ENCODE measurements at places on chromosomes 5 and 9.

GRCh38 chr5:132750471-132751230, 3.4 kb downstream of the CCNI2 start:
- no peak for DNase-seq

- no peak for DNase-seq
Measured at GRCh38 chr5:72779520-72779919, 36.9 kb upstream of the TNPO1 start.

DNA sequence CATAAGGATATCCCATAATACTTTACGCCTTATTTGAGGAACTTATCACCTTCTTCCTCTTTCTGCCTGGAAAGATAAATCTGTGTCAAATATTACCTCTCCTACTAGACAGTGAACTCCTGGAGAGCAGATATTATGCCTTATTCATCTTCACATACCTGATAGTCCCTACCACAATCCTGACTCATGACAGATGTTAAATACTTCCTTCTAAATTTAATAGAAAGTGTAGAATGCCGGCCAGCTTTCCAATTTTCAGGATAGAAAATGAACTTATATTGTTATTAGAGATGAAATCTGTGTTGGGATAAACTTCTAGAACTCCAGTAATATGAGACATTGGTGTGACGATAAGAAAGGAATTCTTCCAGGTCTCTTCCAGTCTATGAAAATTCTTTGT, 89.0 kb downstream of the GCNT4 start:
- no peak for DNase-seq

GRCh38 chr5:132471151-132471907, 19.2 kb downstream of the IRF1 start:
- DNase-seq, result no peak

- DNase-seq, result no peak
Measured at GRCh38 chr5:129112295-129112694, 17.7 kb downstream of the ISOC1 start.

DNA sequence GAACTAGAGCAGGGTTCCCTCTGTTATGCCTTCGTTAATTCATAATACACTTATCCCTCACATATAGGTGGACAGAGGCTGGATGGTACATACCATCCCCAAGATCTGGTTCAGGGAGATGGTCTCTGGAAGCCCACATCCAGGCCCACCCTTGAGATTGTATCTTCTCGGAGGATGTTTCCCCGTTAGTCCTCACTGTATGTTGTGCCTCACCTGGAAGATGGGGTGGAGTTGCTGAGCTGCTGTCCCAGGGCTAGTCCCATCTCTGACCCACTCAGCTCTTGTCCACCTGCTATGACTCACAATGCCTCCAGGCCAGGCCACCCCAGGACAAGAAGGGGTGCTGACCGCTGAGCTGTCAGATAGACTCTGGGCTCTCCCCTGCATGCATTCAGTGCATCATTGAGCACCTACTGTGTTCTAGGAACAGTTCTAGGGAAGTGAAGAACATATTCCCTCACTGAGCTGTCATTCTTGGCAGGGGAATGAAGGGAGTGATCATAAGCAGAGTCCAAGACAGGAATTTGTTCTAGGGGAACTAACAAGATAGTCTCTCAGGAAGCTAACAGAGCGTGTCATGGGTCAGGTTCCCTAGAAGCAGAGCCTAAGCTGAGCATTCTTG, at the start of gene CBY3:
Gene CBY3, minus strand, starts transcription at position 255 of the 622 bp plus-strand sequence. Its CDS starts 116 bp downstream, at position 139.
- DNase-seq, result no peak

DNA sequence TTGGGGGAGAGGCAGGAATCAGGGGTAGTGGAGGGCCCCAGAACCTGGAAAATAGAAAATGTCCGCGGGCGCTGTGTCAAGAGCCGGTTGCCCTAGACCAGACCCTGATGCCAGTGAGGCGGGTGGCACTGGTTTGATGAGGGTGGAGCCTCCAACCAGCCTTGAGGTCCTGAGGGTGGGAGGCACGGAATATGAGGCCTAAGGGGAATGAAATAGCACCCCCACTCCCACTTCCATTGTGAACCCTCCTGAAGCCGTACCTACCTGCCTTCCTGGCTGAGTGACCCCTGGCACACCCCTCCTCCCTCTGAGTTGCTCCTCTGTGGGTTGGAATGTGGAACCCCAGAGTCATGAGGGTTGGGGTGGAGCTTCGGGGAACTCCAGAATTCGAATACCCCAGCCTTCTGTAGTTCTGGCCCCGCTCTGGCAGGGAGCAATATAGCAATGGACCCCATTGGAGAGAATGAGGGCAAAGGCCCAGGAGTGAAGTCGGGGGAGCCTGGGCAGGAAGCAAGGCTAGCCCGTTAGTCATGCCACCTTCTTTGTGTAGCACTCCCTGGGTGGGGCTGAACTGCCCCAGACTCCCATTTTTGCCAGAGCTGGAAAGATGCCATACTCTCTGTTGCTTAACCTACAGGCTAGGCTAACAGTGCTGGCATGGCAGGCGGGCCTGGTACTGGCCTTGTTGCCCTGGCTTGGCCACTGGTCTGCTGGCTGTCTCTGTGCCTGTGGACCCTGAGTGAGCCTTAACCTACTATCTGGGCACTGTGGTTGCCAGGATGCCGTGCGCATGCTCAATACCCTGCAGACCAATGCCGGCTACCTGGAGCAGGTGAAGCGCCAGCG, 1.0 kb downstream of the FPGS start:
- DNase-seq, result no peak

- DNase-seq, result no peak
Measured at GRCh38 chr9:122904466-122904822, 715 bp downstream of the RC3H2 start.

- DNase-seq, result no peak
Measured at GRCh38 chr5:28517691-28518090, 1479.3 kb upstream of the CDH9 start.

- DNase-seq, result no peak
Measured at GRCh38 chr5:31913808-31914207, 260.3 kb downstream of the GOLPH3 start.

DNA sequence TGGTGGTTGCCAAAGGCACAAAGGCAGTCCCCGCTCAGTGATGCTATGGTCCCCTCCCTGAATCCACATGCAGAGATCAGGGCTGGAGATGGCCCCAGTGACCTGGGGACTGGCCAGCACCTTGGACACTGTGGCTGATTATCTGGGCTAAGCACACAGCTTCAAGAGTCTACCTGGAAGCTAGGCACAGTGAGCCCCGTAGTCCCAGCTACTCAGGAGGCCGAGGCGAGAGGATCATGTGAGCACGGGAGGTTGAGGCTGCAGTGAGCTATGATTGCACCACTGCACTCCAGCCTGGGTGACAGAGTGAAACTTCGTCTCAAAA, 8.3 kb upstream of the SCGB3A1 start:
- DNase-seq, result no peak

DNA sequence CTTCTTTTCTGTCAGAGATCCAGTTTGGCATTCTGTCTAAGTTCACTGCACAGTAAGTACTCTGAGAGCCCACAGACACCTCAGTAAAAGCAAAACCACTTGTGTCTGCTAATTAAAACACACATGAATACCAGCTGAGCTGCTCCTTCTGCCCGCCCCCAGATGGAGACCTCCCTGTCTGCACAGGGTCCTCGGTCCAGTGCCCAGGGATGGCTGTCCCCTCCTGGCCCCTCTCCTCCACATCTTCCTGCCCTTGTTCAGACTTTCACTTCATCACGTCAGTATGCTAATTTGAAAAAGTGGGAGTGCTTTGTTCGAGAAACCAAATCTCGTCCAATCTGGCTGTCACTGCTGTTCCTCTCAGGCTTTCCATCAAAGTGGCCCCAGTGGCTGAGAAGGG, 43.5 kb downstream of the LIX1 start:
- DNase-seq, result no peak

- peak; percentile 27 for DNase-seq
Measured at GRCh38 chr5:112174959-112175594, 244.0 kb downstream of the EPB41L4A start.

DNA sequence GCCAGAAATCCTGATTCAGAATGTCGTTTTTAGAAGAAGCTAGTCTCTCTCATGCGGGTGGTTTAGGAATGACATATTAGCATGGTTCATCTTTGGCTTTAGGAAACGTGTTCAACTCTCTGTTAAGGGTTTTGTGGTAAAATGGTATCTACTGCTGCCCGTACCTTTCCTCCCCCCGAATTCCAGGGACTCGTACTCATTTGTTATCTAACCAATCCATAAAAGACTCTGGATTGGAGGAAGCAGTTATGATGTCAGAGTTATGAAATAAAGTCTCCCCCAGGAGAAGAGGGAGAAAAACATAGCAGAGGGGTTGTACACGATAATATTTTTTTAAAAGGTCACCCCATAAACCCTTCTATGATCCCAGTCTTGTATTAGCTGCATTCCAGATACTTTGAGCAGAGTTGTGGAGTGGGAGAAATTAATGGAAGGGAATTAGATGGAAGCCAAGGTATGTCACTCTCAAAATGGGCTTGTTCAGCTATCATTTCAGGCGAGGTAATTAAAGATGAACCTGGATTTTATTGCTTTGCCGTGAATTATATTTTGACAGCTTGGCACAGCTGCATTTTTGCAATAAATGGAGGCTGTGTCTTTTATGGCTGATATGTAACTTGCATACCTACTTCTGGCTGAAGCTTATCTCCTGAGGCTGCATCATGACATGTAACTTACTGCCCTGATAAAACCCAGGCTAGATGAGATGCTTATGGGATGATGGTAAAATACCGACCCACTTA, 31.3 kb downstream of the RAI14 start:
- DNase-seq, result no peak

DNA sequence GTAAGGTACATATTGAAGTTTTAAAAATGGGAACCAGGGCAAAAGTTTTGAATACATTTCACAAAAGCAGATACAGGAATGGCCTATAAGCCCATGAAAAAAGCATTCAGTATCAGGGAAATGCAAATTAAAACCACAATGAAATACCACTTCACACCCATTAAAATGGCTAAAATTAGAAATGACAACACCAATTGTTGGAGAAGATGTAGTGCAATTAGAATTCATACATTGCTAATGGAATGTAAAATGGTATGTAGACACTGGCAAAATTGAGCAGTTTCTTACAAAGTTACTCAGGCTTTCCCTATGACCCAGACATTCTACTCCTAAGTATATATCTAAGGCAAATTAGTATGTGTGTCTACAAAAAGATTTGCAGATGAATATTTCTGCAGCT, 34.2 kb downstream of the CDC14B start:
- no peak for DNase-seq

DNA sequence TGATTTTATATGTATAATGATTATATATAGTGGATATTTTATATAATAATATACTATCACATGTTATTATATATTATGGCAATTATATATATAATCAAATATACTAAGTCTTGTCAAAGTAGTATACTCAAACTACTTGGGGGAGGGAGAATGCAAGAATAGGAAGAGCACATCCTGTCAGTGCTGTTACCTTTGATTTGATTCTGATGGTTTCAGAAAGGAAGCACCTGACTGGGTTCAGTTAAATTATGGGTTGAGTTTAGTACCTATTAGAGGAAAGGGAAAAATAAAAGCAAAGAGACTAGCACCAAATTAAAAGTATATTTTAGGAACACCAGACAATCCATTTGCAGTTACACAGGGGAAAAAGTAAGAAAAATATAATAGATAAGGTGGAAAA, 107.6 kb downstream of the GRIA1 start:
- DNase-seq, result no peak

- no peak for DNase-seq
Measured at GRCh38 chr5:163489055-163489744, 16.2 kb upstream of the MAT2B start.

GRCh38 chr5:56247592-56247991, 14.5 kb upstream of the ANKRD55 start:
- no peak for DNase-seq

DNA sequence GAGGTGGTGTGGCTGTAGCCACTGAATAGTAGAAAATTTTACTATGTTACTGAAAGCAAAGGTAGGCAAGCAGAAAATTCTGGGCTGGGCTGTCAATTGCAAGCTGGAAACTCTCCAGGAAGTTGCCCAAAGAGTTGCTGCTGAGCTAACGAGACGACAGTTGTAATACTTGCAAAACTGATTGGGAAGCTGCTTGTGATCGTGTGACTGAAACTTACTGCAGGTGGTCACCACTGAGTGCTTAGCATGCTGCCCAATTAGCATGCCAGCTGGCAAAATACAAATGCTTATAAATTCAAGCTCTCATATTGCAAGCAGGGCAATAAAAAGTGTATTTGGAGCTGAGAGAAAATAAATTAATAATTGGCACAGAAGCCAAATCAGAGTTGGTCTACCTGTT, 758.5 kb upstream of the EDIL3 start:
- DNase-seq, result no peak

DNA sequence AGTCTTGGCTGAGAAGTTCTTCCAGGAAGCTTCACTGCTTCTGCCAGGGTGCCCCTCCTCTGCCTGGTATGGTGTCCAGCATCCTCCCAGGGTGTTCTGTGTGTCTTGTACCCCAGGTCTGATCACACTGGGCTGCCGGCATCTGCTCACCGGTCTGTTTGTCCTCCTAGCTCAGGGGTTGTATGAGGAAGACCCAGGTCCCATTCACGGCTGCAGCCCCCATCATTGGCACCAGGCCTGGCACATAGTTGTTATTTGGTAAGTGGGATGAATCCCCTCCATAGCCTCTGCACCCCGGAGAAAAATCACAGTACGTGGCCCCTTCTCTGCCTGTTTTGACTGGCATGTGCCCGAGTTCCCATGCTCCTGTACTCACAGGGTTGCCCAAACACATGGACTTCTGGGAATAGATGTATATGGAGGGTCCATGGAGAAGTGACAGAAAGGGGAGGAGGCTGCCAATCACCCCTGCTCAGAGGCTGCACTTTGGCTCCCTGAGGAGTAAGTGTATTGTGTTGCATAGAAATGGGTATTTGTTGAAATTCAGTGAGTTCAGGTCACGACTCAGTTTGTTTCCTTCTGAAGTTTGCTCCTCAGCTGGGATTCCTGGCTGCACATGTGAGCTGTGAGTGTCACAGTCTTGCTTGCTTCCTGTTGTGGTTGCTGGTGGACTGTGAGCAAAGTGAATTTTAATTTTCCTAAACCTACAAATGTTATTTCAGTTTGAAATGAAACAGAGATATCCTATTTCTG, 96.2 kb downstream of the HSPA4 start:
- no peak for DNase-seq

GRCh38 chr5:142320430-142320738, 4.4 kb downstream of the SPRY4 start:
- no peak for DNase-seq

- DNase-seq, result no peak
Measured at GRCh38 chr9:25964239-25964638, 286.0 kb upstream of the TUSC1 start.
